Occipital lobe (tissue), 3 donors: ENCODE measurements at places on chromosomes 5 and 9. TPM values are rescaled to one million over a fixed set of nuclear protein-coding genes. Genes with fewer than 3 reads are reported as not detected.

PPP3R2 gene
- not detected for total RNA-seq

ZNF618 gene
- 5.8 TPM for total RNA-seq

SPATA31C1 gene
- not detected for total RNA-seq

PCDHB2 gene
- 14.2 TPM for total RNA-seq

CARD9 gene
- total RNA-seq = 0.47 TPM
